ENCODE measurements at places on chromosomes 1 and 21.

DNA sequence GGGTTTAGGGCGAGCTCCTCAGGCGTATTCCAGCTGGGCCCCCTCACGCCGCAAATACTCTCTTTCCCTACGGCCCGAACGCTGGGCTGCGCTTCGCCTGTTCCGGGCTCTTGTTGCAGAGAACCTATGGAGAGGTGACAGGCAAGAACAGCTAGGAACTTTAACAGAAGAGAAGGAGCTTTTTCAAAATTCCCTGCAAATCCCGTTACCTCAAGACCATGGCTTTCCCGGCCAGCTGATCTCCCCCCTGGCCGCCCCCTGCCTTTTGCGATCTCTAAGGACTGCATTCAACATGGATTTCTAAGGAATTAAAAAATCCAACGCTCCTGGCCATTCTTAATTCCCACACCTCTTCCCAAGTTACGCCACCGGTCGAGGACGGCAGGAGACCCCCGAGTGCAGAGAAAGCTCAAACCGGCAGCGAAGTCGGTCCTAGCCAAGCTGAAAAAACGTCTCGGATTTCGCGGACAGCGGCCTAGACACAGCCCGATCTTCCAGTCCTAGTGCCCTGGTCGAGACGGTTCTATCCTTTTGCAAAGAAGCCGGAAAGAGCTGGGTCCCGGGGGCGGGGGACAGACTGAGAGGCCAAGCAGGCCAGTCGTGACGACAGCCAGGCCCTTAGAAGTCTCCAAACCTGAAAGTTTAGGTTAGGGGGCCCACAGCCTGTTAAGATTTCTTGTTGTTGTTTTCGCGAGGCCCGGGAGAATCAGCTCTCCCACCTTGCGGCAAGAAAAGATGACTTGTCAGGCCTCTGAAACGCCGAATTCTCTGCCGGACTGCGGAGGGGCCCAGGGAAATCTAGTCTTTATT is 1.1 kb upstream of the TBX15 start:
- no peak for DNase-seq

DNA sequence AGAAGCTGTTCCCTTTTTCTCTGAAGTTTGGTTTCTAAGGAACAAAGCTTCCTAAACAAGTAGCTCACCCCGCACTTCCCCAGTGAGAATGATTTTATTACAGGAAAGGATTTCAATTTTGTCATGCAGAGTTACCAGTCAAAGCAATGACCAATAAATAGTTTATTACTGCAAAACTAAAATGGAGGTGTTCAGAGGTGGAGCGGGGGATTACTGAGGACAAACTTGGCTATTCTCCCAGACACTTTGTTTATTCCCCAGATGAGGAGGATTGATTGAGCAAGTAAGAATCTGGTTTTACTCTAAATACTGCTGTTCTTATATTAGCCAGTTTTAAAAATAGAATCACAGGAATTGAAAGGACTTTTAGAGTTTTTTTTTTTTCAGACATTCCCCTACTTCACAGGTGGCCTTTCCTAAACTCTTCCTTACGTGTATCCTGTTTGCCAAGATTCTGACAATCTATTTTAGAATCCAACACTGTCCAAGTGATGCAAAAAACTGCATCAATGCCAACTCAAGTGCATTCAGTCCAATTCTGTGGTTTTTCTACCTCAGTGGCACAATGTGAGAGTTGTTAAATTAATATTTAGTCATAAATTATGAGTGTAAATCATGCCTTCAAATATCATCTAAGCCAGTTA is 136.1 kb downstream of the TNFSF18 start:
- DNase-seq: peak; percentile 86

- no peak for DNase-seq
Observed at GRCh38 chr1:3942416-3943122, 42.5 kb upstream of the C1orf174 start.

DNA sequence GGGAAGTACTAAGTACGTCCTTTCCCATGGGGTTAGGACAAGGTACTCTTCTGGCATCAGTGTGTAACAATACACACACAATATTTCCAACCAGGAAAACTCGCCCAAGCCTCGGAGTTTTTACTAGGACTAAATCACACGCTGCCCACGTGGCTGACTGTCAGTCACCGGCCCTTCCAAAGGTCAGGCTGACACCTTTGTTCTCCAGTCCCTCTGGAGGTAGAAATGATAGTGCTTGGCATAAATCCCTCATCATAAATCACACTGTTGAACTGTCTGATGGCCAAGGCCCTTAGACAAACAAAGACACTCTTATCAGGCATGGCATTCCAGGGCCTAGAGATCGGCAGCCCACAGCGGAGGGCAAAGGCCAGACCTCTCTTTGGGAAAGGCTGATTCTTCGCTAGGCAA is 16.9 kb upstream of the SLAMF9 start:
- DNase-seq: no peak

DNA sequence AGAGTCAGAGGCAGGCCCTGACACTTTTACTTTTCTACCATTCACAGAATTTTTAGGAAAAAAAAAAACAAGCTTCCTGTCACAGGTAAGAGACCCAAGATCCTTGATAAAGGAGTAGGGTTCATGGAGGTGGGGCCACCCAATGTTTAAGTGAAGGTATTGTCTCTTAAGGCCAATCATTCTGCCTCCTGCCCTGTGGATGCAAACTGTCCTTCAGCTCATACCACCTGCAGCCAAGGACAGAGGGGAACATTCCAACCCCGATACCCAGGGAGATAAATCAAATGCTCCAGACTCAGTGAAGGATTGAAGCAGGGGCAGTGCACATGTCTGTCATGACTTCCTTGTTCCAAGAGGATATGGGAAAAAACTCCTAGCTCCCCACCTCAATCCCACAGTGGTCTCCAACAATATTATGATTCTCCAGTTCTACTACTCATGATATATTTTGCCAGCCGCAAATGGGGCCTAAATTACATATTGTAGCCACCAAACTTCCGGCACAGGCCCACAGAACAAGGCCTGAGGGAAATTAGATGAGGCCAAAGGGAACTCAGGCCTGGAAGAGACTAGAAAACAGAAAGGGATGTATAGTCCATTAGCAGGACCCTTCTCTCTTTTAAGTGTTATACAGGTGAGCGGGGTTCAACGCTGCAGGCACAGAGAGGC is 59.5 kb downstream of the TRABD2B start:
- DNase-seq: no peak

DNA sequence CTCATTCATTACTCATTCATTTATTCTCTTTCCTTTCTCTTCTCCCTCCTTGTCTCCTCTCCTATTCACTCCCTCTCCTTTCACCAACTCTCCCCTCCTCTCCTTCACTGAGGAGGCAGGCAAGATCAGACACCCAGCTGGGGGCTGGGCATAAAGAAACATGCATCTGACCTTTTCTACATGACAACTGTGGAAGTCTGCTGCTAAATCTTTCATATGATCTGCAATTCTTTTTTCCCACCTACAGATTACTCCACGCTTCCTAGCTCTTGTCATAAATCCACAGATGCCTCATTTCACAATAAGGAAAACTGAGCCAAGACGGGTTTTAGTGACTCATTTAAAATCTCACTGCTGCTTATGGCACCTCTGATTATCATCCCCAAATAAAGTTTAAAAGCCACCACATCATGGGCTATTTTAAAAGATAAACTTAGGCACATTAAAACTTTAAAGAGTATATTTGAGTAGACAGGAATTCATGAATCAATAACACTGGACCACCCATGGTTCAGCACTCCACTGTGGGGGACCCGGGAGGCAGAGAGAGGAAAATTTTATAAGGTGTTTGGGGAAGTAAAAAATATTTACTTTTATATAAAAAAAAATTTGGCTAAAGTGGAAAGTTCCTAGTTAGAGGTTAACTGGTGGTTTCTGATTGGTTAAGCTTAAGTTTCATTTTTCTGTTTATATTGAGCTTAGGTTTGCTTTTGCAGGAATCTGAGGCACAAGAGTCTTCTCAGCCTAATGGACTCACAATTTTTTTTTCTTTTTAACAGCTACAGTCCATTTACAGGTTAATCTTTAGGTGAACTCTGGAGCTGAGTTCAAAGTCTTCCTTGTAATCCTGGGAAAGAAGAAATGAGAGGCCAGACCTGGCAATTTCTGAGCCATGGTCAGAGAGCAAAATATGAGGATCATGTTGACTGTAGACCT is 55.8 kb upstream of the DNAH14 start:
- peak; percentile 93 for DNase-seq

DNA sequence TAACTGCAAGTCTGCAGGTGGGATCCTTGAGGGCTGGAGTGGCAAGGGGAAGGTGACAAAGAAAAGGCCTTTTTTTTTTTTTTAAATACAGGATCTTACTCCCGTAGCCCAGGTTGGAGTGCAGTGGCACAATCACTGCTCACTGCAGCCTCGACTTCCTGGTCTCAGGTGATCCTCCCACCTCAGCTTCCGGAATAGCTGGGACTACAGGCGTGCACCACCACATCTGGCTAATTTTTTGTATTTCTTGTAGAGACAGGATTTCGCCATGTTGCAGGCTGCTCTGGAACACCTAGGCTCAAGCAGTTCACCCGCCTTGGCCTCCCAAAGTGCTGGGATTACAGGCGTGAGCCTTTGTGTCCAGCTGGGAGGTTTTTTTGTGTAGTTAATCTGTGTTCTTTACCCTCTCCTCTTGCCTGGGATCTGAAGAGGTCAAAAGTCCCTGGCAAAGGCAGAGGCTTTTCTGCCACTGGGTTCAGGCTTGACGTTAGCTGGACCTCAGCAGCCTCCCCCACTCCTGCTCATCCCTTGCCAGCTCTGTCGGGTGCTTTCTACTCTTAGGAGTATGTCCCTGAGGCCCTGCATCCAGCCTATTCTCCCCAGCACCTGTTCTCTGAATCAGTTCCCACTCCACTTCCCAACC is 5.2 kb downstream of the IL6R start:
- DNase-seq: no peak

DNA sequence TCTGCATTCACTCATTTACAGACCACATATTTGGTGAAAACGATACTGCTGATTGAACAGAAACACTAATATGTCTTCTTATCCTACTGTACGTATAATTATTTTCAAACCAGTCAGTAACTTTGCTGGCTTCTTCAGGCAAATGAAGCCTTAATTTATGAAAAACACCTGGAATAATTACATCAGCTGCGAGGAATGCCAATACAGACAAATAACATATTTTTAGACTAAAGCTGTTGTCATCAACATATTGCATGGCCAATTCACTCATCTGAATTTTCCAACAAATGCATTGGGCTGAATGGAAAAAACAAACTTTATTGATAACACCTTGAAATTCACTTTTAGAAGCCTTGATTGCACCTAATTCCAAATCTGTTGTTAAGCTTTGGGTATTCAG is 165.9 kb downstream of the HLX start:
- DNase-seq: no peak

DNA sequence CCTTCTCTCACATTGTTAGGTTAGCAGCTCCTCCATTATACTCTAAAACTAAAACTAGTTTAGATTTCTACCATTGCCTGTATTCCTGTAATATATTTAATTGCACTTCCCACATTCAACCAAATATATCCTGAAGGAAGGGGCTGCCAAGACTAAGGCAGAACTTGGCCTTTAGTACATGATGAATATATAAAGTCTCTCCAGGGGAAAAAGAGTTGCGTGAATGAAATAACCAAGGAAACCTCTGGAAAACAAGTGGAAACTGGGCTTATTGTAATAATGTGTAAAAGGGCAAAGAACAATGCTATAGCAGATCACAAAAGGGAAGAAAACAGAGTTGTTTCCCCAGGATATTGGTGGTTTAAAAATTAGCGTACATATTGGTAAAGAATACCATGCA is 1012.5 kb upstream of the PRMT6 start:
- no peak for DNase-seq

GRCh38 chr1:182111496-182111895 is 50.0 kb upstream of the ZNF648 start:
- peak; percentile 83 for DNase-seq

GRCh38 chr1:211975152-211975941 is 60.0 kb downstream of the INTS7 start:
- no peak for DNase-seq

GRCh38 chr1:15620155-15620545 is 2.9 kb downstream of the DDI2 start:
- DNase-seq: peak; percentile 45

DNA sequence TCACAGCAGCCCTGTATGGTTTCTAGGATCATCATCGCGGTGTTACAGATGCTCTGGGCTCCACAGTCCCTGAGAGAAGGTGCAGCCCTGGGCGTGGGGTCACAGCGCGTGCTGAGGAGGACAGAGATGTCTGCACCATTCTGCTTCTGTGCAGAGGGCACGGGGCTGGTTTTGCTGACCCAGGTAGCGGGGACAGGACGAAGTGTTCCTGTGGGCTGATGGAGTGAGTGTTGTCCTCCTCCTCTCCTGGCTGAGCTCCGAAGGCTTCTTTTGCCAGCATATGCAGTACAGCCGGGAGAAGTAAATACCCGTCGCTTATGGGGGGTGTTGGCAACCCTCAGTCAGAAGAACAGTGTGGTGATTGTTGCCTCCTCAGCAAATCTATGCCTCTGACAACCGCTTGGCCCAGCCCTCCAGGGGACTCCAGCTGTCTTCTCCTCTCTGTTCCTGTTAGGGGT is 101.5 kb downstream of the DDX20 start:
- DNase-seq: no peak

DNA sequence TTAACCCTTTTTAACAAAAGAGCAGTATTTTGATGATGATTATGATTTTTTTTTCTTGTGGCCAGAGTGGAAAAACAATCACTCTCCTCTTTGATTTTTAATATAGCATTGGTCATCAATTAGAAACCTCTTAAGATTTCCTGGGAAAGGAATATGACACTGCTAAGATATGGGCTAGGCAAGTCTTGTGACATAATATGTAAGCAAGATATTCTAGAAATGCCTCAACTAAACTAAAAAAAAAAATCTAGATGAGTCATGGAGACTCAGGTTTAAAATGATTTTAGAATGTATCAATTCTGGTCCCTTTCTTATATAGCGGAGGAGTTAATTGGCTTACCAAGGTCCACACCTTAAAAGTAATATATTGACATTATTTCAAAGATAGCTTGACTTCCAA is 60.3 kb upstream of the JUN start:
- no peak for DNase-seq

- peak; percentile 54 for DNase-seq
Observed at GRCh38 chr1:115976062-115976920, at the start of gene SLC22A15. SLC22A15 (plus strand) TSS chr1:115976513; CDS start chr1:115976628, 115 bp downstream.

DNA sequence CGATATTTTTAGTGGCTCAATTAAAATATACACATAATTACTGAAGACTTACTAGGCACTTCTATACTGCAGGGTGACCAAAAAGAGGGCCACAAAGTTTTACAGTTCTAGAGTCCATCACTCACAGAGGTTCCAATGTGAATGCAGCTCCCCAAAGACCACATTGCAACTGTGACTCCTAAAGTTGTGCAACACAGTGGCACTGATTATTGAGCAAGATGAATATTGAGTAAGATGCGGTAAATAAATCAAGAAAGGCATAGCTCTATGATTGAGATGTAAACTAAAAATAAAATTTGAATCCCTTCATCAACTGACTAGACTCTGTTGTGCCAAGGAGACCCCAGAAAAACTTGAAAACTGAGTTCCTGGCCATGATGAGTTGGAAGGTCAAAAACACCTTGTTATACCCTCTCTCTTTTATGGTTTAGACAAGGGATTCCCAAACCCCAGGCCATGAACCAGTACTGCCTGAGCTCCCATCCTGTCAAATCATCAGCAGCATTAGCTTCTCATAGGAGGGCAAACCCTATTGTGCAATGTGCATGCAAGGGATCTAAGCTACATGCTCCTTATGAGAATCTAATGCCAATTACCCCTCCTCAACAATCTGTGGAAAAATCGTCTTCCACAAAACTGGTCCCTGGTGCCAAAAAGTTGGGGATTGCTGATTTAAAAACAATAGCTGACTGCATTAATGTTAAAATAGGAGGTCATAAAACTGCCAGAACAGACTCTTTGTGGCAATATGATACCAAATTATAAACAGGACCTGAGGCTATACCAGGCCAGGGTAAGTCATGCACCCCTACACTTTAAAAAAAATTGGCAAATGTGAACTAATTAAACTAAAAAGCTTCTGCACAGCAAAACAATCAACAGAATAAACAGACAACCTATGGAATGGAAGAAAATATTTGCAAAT is 94.3 kb downstream of the ADGRL4 start:
- DNase-seq: peak; percentile 73

Measured in MCF 10A (cell line).